ENCODE measurements at places on chromosomes 12 and 14. TPM values are rescaled to one million over a fixed set of nuclear protein-coding genes. Genes with fewer than 3 reads are reported as not detected.

- no peak for DNase-seq
Measured at GRCh38 chr12:51533799-51534198, 57.2 kb upstream of the SCN8A start.

DNA sequence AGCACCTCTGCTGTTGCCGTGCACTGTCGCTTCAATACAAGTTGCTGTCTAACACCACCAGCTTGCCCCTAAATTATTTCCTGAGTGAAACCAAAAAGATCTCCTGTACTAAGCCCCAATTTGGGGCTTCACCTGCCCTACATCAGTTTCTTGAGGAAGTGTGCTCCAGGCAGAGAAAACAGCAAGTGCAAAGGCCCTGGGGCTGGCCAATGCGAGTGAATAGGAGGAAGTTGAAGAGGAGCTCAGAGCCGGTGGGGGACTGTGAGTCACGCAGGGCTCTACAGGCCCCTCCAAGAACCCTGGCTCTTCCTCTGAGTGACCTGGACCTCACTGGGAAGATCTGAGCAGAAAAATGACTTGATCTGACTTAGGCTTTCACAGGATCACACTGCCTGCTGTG is 117.2 kb downstream of the IPO8 start:
- DNase-seq, result no peak

GRCh38 chr12:124160097-124160756 is 134.7 kb upstream of the RFLNA start:
- no peak for DNase-seq

DNA sequence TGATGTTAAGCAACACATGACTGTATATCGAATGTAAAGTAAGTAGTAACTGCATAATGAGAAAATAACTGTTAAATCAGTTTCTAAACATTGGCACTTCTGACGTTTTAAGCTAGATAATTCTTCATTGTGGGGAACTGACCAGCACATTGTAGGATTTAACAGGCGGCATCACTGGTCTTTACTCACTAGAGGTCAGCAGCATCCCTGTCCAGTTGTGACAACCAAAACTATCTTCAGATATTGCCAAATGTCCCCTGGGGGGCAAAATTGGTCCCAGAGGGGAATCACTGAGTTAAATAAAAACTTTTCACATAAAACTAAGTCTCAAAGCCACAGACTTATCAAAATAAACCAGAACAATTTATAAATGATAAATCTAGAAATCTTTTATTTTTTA is 65.3 kb downstream of the BLTP3B start:
- DNase-seq, result no peak

DNA sequence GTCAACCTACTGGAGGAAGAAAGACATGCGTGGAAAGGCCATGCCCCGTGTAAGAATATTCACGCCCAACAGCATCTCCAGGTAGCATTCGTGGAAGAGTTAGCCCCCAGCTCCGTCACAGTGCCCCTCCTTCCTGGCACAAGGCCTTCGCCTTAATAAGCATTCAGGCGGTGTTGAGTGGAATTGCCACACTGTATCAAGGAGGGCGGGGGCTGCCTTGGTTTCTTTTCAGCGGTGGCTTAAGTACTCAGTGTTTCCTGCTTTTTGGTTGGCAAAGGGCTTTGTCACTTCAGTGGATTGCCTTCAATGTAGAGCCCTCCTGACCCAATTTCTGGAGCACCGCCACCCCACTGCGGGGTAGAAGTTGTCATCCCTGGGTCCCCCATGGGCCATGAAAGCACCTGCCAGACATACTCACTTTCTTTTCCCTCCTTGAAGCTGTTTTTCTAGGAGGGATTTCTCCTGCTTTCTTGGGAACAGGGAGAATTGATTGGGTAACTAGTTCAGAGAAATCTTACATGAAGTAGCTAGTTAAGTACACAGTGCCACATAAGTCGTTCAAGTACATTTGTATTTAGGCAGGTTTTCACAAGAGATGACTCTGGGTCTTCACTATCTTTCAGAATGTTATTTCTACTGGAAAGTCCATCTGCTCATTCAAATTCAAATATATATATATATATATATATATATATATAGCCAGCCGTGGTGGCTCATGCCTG is 65.5 kb upstream of the STON2 start:
- no peak for DNase-seq

GRCh38 chr12:13635709-13636108 is 345.7 kb downstream of the GRIN2B start:
- DNase-seq, result no peak

- DNase-seq, result peak; percentile 4
Measured at GRCh38 chr12:88993651-88994050, 358.6 kb downstream of the DUSP6 start.

DNA sequence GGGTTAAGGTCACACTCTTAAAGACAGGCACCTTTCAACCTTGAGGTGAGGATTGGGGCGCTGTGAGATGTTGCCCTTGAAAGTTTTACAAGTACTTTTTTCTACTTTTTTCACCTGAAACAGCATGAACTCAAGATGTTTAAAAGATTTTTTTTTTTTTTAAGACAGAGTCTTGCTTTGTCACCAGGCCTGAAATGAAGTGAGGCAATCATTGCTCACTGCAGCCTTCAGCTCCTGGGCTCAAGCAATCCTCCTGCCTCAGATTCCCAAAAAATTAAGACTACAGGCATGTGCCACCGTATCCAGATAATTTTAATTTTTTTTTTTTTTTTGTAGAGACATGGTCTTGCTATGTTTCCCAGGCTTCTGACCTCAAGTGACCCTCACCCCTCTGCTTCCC is 243.9 kb downstream of the DIO2 start:
- DNase-seq, result no peak

GRCh38 chr12:49323524-49324097 is 556 bp downstream of the TROAP start:
- DNase-seq, result no peak

DNA sequence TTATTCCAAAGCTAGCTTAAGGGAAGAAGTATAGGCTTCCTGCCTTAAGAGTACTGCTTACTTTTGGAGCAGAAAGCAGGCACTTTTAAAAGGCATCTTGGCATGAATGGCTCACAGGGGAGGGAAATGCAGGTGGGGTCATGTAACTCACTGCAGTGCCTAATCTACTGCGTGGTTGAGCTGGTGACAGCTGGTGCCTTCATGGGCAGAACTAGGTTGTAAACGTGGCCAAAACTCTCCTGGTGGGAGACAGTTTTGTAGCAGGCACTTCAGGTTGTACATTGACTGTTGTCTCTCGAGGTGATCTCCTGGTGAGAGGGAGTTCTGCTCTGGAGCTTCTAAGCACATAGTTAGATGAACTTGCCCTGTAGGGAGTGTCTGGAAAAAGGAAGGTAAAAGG is 962.5 kb downstream of the DIO2 start:
- no peak for DNase-seq

Gene SYT1
- total RNA-seq, result 31.9 TPM

DNA sequence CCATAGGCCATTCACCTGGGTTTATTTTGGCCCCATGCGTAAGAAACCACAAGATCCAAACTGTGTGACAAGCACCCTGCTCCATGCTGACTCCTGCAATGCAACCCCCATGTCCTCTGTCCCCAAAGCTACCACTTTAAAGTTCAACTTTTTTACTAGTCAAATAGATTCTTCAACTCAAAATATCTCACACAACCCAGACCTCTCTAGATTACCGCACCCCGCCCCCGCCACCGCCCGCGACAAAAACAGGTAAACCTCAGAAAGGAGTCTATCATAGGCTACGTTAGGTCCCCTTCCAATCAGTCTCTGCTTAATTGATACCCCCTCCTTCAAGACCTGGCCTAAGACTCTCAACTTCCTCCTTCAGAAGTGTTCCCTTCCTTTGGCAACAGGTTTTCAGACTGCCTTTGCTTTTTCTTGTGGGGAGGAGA is 2.2 kb downstream of the ZFP36L1 start:
- DNase-seq, result no peak

DNA sequence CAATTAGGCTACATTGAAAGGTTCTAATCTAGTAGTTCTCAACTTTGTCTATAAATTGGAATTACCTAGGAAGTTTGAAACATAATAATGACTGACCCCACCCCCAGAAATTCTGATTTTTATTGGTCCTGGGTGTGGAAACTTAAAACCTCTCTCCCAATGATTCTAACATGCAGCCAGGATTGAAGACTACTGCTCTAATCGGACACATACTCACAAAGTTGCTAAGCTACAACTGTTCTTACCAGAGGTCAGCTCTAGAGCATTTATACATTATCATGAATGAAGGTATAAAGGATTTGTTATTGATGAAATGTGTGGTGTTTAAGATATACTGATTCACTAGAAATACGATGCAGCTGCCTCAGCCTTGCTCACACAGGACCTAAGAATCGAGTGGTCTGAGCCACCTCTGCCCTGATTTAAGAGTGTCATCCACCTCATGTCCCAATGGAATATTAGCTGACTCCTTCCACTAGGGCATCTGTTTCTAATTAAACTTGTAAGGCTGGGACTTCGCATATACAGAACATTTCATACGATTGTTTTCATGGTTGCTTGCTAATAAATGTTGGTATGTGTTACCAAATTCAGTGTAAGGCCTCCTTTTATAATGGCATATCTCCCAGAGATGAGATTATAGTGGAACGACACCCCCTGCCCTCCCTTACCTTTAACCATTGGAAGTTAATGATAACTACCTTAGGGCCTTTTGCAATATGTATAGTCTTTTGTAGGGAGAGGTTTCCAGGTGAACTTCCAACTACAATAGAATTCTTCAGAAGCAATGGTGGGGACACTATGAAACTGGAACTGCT is 410.8 kb upstream of the PDE3A start:
- DNase-seq, result no peak

- DNase-seq, result no peak
Measured at GRCh38 chr14:81536241-81536771, 2.7 kb upstream of the SEL1L start.

GRCh38 chr14:40346275-40346674 is 914.0 kb upstream of the FBXO33 start:
- DNase-seq, result no peak

GRCh38 chr14:93281937-93282336 is 50.9 kb downstream of the BTBD7 start:
- no peak for DNase-seq

DNA sequence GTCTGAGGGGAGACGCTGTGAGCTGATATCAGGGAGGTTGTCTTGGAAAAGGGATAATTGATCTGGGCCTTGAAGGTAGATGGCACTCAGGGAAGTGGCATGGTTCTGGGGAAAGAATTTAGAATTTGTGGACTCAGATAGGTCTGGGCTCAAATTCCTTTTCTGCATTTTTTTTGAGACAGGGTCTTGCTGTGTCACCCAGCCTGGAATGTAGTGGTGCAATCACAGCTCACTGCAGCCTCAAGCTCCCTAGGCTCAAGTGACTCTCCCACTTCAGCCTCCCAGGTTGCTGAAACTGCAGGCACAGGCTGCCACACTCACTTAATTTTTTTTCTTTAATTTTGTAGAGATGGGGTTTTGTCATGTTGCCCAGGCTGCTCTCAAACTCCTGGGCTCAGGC is 98.1 kb upstream of the NCOR2 start:
- peak; percentile 44 for DNase-seq

GRCh38 chr12:131536337-131536736 is 174.6 kb upstream of the SFSWAP start:
- no peak for DNase-seq

Gene HPD
- total RNA-seq, result not detected

DNA sequence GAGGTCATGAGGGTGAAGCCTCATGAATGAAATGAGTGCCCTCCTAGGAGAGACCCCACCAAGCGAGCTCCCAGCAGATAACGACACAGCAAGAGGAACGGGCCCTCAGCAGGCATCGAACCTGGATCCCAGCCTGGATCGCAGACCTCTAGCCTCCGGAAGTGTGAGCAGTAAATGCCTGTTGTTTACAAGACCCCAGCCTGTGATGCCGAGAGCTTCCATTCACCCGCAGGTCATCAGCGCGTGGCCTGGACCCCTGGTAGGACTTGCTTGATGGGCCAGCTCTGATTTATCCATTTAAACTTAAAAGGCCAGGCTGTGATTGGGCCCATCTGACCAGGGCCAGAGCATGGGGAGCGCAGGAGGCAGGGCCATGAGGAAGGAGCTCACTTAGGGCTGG is 7.0 kb downstream of the TMEM179 start:
- DNase-seq, result no peak

- DNase-seq, result no peak
Measured at GRCh38 chr12:124992874-124993625, 395 bp upstream of the BRI3BP start.

Gene RPL36AL
- total RNA-seq, result 165 TPM

DNA sequence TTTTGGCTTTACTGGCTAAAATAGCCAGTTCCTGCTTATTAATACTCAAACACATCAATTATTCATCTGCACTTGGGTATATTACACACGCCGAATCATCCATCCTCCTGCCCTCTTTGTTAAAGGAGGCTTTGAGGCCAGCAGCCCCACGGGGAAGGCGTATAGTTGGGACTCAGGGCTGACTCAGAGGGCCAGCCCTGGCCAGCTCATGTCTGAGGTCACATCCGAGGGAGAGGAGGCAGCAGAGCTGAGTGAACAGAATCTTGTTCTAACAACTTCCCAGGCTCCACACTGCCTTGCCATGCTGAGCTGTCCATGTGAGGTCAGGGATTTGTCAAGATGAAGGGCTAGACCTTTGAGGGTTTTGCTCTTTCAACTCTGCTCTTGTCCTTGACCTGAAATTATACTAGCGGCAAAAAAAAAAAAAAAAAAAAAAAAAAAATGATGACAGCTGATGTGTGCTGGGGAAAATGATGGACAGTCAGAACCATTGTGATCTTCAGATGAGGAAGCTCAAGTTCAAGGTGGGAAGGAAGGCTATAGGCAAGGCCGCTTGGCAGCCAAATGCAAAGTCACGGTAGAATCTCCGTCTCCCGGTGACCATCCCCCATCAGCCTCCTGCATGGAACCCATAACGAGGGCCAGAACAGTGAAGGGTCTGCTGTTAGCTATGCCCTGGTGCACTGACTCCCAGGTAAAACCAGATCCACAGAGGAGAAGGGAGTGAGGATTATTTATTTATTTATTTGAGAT is 12.5 kb upstream of the MARK3 start:
- DNase-seq, result peak; percentile 75

DNA sequence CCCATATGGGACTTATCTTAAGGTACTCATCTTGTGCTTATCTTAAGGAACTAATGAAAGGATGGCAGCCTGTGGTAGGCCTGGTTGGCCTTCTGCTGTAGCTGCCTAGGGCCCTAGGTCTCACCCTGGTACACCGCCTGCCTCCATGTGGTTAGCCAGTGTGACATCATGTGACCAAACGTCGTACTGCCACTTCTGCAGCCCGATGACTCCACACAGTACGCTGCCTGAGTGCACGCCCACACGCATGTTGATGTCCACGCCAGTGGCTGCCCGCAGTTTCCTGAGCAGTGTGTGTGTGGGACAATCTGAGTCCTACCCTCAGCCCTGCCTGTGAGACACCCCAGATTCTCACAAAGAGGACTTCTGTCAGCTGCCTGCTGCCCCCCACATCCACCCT is 5.1 kb downstream of the ADCY4 start:
- DNase-seq, result no peak

DNA sequence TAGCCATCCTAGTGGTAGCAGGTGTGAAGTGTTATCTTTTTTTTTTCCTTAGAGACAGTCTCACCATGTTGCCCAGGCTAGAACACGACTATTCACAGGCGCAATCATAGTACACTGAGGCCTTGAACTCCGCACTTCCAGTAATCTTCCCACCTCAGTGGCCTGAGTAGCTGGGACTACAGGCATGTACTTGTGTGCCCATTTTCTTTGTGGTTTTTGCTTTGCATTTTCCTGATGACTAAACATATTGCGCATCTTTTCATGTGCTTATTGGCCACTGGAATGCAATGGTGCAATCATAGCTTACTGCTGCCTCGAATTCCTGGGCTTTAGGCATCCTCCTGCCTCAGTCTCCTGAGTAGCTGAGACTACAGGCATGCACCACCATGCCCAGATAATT is 33.3 kb upstream of the GCH1 start:
- no peak for DNase-seq

- DNase-seq, result no peak
Measured at GRCh38 chr12:65133879-65134278, 12.8 kb upstream of the WIF1 start.
